ENCODE measurements at places on chromosomes 7 and 10.
A peak's percentile ranks its signal among the peaks of the same experiment; 100 is the strongest.

- DNase-seq: no peak
Observed at GRCh38 chr10:127250031-127250430, 53.6 kb upstream of the INSYN2A start.

DNA sequence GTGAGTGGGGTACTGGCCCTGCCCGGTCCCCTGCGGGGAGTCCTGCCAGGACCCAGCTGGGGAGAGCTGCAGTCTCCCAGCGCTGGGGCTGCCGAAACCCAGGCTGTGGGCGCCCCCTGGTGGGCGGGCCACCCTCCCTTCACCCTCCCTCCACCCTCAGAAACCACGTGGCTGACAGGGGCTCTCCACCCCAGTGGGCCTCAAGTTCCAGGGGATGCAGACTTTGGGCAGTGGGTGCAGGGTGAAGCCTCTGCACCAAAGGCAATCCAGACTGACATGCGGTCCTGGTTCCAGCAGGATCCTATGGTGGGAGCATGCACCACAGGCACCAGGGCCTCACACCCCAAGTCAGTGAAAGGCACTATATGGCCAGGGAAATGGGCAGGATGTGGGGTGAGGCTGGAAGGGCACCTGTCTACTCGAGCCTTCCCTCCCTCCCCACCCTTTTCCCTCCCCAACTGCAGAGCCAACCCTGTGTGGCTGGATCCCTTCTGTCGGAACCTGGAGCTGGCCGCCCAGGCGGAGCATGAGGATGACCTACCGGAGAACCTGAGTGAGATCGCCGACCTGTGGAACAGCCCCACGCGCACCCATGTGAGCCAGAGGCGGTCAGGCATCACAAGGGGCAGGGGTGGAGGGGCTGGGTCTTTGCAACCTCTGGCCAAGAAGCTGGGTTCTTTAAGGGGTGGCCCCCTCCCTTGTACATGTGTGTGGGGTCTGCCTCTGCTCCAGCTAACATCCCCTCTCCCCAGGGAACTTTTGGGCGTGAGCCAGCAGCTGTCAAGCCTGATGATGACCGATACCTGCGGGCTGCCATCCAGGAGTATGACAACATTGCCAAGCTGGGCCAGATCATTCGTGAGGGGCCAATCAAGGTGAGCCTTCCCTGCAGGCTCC is 38.8 kb downstream of the PSAP start:
- DNase-seq: peak; percentile 43

GRCh38 chr10:46024948-46025347 is 5.5 kb downstream of the NCOA4 start:
- no peak for DNase-seq

GRCh38 chr7:80647436-80647835 is 9.0 kb downstream of the CD36 start:
- no peak for DNase-seq

DNA sequence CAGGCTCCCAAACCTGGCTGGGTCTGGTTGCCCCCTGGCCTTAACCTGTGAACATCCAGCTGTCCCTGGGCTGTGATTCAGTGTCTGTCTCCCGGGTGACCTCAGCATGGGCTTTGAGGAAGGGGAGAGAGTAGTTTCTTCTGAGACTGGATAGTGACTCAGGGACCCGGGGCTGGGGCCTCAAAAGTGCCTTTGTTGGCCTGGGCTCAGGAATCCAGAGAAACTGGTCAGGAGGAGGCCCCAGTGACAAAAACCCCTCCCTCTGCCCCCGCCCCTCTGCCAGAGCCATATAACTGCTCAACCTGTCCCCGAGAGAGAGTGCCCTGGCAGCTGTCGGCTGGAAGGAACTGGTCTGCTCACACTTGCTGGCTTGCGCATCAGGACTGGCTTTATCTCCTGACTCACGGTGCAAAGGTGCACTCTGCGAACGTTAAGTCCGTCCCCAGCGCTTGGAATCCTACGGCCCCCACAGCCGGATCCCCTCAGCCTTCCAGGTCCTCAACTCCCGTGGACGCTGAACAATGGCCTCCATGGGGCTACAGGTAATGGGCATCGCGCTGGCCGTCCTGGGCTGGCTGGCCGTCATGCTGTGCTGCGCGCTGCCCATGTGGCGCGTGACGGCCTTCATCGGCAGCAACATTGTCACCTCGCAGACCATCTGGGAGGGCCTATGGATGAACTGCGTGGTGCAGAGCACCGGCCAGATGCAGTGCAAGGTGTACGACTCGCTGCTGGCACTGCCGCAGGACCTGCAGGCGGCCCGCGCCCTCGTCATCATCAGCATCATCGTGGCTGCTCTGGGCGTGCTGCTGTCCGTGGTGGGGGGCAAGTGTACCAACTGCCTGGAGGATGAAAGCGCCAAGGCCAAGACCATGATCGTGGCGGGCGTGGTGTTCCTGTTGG is at the start of gene CLDN4:
CLDN4 (plus strand) TSS at position 316 of the 903 bp plus-strand sequence; CDS start at position 522, 206 bp downstream.
- no peak for DNase-seq

DNA sequence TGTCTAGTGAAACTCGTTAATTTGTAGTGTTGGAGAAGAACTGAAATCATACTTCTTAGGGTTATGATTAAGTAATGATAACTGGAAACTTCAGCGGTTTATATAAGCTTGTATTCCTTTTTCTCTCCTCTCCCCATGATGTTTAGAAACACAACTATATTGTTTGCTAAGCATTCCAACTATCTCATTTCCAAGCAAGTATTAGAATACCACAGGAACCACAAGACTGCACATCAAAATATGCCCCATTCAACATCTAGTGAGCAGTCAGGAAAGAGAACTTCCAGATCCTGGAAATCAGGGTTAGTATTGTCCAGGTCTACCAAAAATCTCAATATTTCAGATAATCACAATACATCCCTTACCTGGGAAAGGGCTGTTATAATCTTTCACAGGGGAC is 187.6 kb downstream of the CFTR start:
- DNase-seq: no peak

DNA sequence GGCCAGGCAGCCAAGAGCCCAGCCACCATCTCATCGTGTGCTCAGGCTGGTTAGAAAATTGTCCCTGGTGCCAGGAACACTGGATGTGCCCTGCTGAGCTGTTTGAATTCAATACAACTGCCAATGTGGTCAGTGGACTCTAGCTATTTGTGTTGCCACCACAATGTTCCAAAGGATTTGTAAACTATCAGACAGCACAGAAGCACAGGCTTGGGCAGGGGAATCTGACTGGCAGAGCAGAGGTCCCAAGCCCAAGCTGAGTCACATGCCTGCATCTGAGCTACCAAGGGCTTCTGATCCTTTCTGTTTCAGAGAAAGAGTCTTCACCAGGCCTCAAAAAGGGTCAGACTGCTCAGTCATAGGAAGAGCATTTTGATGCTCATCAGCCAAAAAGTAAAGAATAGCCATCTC is 232.1 kb upstream of the SEMA3C start:
- no peak for DNase-seq

- no peak for DNase-seq
Observed at GRCh38 chr10:110115784-110116520, 91.5 kb upstream of the MXI1 start.

DNA sequence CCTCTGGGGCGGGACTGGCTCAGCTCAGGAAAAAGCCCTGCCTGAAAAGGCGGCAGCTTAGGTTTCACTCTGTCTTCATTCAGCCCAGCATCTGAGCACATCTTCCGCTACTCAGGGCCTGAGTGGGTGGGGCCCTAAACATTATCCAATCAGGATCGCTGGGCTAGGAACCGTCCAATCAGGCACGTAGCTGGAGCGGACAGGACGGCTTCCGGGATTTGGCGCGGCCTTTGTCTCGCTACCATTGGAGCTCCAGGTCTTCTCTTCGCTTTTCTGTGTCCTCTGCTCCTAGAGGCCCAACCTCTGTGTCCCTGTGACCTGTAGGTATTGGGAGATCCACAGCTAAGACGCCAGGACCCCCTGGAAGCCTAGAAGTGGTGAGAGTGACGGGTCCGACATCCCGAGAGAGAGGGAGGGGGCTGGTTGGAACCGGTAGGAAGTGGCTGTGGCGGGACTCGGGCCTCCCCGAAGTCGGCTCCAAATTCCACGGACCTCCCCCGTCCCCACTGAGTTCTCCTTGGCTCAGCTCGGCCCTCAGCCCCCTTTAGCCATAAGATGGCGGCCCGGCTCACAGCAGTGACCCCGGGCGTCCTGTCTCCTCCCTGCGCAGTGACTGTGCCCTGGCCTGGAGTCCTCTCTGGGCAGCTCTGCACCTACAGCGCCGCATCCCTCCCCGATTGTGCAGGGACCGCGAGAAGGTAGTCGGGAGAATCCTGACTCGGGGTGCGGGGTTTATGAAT is 99.1 kb downstream of the ZNF680 start:
- peak; percentile 15 for DNase-seq

GRCh38 chr10:100341953-100342626 is 4.9 kb upstream of the SCD start:
- no peak for DNase-seq

Data from hindlimb muscle (tissue), 1 donor.